Hematopoietic multipotent progenitor cell treated with erythropoietin and hydrocortisone succinate and interleukin-3 and kit ligand, for 6 days (in vitro differentiated cells): ENCODE measurements at places on chromosomes 5 and 9.

- peak; percentile 22 for DNase-seq
Measured at GRCh38 chr9:17744786-17745185, 165.9 kb downstream of the SH3GL2 start.

DNA sequence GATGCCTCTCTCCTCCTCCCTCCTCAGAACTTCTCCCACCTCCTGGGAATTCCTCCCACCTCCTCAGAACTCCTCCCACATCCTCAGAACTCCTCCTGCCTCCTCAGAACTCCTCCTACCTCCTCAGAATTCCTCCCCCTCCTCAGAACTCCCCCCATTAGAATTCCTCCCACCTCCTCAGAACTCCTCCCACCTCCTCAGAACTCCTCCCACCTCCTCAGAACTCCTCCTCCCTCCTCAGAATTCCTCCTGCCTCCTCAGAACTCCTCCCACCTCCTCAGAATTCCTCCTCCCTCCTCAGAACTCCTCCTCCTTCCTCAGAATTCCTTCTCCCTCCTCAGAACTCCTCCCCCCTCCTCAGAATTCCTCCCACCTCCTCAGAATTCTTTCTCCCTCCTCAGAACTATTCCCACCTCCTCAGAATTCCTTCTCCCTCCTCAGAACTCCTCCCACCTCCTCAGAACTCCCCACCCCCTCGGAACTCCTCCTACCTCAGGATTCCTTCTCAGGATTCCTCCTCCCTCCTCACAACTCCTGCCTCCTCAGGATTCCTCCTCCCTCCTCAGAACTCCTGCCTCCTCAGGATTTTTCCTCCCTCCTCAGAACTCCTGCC, 23.9 kb downstream of the SLC46A2 start:
- DNase-seq, result no peak

DNA sequence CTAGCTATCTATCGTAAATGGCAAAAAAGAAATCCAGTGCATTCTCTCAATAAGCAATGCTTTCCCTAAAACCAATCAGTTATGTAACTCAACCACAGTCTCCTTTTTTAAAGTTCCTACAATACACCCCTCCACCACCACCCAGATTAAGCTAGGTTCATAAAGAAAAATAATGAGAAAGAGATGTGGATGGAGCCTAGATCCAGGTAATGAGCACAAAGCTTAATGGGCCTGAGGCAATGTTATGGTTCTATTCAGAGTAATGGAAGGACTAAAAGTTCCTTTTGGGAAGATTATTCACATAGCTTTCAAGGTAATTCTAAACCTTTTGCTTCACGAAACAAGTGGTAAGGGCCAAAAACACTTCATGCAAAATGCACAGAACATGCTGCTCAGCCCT, 113.5 kb downstream of the MPDZ start:
- no peak for DNase-seq

DNA sequence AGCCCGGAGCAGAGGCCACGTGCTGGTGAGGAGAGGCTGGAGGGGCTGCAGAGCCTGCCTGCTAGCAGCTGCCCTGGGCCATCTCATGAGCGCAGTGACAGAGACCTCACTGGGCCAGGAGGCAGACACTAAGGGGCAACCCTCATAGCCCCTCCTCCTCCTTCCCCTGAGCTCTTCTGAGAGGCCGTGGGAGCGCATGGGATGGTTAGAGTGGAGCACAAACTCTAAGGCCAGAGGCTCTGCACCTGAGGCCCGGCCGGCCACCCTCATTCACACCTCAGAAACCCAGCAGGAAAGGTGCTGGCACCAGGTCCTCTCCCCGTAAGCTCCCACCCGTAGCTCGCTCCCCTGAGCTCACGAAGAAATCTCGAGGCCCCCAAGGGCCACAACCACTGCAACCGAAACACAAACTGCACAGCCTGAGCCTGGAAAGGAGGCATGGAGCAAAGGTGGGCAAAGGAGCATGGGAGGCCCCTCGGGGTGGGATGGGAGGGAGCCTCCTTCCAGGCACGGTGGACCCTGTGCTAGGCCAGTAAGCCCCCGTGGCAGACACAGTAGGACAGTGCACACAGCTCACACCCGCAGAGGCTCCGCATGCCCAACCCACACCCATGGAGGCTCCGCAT, 17.7 kb downstream of the CAMSAP1 start:
- no peak for DNase-seq

- no peak for DNase-seq
Measured at GRCh38 chr5:98651715-98652114, 121.7 kb upstream of the RGMB start.

- DNase-seq, result peak; percentile 60
Measured at GRCh38 chr5:110371725-110372041, 354.8 kb downstream of the TMEM232 start.

- DNase-seq, result no peak
Measured at GRCh38 chr9:122218071-122218934, 10.5 kb downstream of the LHX6 start.

GRCh38 chr5:171120986-171121622, 187.9 kb upstream of the TLX3 start:
- no peak for DNase-seq

- DNase-seq, result no peak
Measured at GRCh38 chr5:5695266-5695665, 272.8 kb downstream of the ICE1 start.

DNA sequence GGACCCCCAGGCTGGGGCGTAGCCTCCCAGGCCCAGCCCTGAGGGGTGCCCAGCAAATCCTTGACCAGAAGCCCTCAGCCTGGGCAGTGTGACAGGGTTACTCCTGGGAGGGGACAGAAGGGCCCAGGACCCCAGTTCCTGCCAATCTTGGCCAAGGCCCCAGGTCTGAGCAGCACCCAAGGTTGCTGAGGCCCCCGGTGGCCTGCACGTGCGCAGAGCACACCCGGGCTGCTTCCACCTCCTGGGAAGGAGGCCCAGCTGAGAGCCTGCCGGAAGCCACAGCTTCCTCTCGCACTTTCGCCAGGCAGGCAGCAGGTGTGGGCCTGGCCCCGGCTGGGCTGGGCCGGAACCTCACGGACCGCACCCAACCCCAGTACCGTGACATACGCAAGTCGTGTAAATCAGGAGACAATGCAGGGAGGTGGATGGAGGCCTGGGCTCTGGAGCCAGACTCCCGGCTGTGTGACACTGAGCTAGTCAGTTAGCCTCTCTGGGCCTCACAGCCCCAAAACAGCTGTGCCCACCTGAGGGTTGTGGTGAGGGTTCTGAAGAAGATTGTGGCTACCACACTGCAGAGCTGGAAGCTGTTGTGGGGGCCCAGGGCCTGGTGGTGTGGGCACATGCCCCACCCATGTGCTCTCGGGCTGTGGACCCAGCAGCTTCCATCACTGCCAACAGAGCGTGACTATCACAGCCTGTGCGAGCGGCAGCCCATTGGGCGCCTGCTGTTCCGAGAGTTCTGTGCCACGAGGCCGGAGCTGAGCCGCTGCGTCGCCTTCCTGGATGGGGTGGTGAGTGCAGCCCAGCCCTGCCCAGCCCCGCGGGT, 5.1 kb downstream of the GRK6 start:
- DNase-seq, result no peak

- no peak for DNase-seq
Measured at GRCh38 chr9:108469654-108470053, 386.1 kb downstream of the ACTL7B start.

DNA sequence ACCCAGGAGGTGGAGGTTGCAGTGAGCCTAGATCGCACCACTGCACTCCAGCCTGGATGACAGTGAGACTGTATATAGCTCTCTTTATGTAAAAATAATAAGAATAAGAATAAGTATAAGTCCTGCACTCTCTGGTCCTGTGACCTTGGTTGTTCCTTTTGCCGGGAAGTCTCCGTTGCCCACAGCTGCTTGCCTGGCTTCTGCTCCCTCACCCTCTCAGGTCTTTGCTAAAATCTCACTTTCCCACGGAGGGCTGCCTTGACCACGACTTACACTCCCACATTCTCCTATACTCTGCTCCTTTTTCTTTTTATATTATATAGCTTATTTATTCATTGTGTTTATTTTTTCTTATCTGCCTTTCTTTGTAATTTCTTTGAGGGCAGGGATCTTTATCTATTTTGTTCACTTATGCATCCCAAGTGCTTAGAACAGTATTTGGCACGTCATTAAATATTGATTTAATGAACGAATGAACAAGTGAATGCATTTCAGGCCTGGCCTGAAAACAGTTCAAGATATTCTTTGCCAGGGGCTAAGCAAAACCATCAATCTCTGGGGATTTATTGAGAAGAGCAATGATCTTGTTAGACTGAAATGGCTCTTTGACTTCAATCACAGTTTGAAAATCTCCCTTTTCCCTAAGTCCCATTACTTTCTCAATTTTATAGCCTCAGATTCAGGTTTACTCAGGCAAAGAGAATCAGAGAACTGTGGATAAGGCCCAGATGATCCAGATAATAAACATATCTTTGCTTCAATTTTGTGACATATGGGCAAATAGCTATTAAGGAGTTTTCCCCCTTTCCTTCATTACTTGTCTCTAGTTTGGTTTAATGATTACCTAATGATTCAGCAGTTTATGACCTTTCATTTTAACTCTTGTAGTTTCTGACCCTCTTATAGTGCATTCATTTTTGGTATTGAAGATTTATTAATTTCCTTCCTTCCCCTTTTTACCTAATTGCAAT, 60.8 kb upstream of the TMC1 start:
- no peak for DNase-seq

DNA sequence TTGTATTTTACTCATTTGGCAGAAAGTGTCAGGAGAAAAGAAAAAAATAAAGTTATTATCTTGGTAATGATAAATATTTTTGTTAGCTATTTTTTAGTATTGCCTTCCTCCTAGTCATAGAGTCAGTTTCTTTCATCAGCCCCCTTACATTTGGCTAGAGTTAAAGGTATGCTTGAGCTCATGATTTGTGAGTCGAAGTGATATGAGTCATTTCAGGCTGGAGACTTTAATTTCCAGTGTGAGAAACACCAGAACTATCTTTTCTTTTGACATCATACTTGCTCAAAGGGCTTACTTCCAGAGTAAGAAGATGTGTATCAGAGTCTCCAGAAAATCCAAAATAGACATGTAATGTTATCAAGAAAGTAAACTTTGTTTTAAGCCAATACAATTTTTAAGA, 746.7 kb upstream of the TYRP1 start:
- no peak for DNase-seq

DNA sequence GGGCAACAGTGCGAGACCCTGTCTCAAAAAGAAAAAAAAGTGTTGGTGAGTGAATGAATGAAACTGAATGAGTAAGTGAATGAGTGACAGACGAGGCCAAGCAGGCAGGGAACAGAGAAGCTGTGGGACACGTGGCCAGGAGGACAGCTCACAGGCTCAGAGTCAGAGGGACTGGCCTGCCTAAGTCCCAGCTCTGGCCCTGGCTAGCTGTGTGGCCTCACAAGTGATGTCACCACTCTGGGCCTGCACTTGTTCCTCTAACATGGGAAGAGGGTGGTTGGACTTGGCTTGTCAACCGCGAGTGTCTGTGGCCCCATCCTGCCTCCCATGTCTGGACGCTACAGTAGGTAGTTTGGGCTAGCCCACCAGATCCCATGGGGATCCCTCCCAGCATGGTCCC, 4.7 kb upstream of the PLPP7 start:
- no peak for DNase-seq

DNA sequence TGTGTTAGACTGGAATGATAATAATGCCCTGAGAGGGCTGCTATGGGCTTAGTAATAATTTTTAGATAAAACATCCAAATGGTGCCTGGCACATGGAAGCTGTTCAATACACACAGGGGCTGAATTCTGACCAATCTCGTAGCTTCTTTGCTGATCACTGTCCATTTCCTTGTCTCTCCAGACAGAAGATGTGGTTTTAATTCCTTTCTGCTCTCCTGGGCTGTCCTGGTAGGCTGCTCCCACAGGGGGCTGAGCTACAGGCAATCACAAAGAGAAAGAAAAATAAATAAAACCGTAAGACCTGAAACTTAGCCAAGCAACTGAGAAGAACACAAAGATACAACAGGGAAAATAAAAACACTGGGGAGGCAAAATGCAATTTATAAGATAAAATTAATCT, 136.5 kb downstream of the CDK5RAP2 start:
- DNase-seq, result no peak

DNA sequence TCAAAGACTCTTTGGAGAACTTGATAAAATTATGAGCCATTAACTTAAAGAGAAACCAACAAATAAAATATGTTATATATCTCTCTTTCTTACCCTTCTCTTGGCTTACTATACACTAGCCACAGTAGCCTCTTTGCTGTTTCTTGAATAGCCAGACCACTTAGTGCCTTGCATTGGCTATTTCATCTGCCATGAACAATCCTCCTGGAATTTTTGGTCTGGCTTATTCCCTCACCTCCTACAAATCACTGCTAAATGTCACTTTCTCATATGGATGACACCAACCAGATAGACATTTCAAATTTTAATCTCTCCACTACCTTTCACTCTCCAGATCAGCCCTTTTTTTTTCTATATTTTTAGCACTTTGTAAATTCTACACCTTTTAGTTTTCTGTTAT, 1581.7 kb downstream of the EFNA5 start:
- no peak for DNase-seq

DNA sequence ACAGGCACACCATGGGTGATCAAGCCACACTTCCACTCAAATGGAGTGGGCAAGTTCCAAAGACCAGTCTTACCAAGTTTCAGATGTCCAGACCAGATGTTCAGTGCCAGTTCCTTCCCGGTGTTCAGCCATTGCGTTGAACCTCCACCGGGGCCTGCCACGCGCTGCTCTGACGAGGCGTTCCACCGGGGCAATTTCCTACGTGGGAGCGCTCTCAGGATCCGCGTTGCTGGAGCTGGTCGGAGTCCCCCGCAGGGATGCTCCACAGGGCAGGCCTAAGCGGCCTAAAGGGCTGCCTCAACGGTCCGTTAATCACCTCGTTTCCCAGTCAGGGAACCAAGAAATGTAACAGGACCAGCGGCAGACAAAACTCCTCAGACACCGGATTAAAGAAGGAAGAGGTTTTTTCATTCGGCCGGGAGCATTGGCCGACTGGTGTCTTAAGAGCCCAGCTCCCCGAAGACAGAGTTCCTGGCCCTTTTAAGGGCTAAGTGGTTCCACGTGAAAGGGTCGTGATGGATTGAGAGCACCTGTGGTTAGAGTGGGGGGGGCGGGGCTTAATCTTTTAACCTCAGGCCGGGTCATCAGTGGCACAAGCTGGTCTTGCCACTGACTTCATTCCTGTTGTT, 35.7 kb upstream of the PPP1R26 start:
- DNase-seq, result no peak

DNA sequence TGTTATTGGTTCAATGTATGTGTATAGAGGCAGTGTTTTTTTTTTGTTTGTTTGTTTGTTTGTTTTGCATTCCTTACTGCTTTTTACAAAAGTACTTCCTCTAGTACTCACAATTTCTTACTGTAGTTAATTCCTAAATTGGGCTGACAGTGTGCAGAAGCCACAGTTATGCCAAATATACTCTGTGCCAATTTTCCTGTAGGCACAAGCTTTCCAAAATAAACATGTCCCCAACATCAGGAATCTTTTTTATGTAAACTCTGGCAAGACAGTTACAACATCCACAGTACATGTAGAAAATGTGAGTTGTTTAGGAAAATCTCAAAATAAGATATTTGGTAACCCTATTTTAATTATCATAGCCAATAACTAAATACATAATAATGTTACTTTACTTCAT, 161.6 kb upstream of the TSLP start:
- DNase-seq, result no peak
